ENCODE measurements at places on chromosomes 5 and 9.

DNA sequence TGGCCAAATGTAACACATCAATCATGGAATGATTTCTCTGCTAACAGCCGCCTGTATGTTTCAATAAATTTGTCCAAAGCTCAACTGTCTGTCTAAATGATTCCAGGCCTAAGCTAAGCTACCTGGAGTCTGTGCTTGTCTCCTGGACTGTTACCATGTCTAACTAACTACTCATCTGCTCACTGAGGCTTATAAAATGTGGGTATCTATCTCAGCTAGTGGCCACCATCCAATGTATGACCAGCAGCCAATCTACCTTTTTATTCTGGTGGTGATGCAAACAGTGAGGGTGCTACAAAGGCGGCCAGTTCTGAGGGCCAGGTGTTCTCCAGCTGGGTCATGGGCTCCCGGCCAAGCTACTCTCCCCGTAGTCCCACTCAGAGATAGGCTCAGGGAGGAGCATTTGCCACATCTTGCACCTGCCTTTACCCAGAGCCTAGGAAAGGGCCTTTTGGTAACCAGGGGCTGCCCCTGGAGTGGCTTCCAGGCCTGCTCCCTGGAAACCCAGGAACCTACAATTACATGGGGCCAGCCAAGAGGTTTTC lies 59.1 kb downstream of the PFDN1 start:
- no peak for ATAC-seq

- ATAC-seq = no peak
These were observed 3.1 kb downstream of the FBLL1 start for GRCh38 chr5:168531987-168532864.

DNA sequence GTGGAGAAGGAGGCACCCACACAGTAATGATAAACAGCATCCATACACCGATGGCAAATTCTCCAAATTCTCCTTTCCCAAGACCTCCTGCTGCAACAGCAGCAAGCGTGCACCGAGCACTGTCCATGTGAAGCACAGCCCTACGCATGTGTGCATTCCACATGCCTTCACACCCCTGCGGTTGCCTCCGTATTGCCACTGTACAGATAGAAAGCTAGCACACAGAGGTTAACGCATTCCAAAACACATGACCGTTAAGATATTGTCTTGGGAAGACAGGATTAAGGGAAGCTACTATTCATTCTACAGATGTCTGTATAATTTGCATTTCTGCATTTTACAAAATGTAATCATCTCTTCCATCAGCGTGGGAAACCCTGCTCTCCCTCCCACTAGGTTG lies 6.6 kb downstream of the FLT4 start:
- ATAC-seq = no peak

- ATAC-seq = peak; percentile 27
These were observed 51.7 kb downstream of the IRF1 start for GRCh38 chr5:132438917-132439316.

- ATAC-seq = no peak
These were observed 29.0 kb downstream of the SARDH start for GRCh38 chr9:133709015-133709611.

- ATAC-seq = no peak
These were observed 18.2 kb downstream of the ATP10B start for GRCh38 chr5:160833806-160834205.

DNA sequence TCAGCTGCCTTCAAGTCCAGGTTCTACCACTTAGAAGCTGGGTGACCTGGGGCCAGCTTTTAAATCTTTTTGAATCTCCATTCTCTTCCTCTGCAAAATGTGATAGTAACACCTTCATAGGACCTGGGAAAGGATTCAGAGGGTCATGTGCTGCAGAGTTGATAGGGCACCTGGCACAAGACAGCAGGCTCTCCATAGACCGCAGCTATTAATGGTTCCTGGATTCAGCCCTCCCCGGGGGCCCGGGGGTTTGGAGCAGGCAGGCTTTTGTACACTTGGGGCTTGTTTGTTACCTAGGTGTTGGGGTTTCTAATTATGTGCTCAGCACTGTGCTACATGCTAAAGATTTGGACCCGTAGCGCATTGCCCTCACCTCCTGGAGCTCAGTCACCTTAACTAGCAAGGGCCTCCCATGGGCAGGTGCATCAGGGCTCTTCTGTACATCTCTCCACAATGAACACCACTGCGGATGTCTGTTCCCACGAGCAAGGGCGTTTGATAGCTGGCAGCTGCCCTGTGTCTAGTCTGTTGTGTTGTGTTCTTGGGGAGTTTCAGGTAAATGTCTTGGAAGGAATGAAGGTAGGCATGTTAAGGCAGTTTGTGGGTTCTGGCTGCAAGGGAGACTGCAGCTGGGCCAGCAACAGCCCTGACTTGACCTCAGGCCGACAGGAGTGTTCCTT lies 12.1 kb downstream of the PRRC2B start:
- no peak for ATAC-seq

DNA sequence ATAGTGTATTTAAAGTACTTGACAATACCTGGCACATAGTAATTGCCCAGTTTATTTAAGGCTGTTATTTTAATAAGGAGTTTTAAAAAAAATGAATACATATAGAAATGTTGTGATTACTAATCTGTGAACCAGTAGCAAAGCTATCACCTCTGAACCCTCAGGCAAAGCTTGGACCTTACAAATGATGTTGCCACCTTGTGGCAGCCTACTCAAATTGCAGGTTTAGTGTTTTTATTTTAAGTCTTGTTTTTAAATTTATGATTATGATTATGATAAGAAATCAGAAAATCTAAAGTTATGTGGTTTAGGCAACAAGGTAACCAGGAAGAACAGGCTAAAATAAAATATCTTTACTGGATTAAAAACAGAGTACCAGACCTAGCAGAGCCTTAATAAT lies 35.8 kb downstream of the PPARGC1B start:
- no peak for ATAC-seq

All from SK-N-SH treated with all-trans-retinoic acid at 6 μM for 48 hours (cell line).